ENCODE measurements at places on chromosomes 5 and 9.
A peak's percentile ranks its signal among the peaks of the same experiment; 100 is the strongest.

DNA sequence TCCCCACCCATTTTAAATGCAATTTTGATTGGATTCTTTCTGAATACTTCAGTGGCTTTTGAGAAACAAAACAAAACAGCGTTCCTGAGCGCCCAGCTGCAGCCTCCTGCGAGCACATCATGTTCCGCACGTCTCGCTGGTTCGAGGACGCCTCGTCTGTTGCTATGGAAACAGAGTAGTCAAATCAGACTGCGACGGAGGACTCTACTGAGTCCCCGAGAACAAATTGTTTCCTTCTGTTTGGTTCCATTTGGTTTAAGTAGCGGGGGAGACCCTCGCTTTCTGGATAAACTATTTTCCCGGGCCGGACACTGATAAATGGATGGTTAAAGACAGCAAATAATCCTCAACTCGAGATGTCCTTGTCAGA is 69.0 kb downstream of the SLC28A3 start:
- DNase-seq: peak; percentile 22

DNA sequence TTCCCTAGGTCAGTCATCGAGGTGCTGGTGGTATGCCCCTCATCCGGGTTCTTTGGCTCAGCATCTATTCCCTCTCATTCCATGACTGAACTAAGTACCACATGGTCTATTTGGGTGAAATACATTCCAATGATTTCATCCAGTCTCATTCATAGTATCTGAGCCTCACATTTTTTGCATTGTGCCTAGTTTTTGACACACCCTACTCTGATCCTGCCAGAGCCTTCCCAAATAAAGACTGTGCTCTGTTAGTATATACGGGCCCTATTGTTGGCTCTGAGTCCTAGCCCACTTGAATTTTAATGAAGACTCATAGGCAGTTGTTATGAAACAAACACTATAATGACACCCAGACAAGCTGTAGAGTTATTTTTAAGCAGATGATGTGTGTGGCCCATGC is 740.7 kb downstream of the CETN3 start:
- no peak for DNase-seq

- no peak for DNase-seq
These were observed 571 bp upstream of the MARCHF11 start for GRCh38 chr5:16179936-16180788.

DNA sequence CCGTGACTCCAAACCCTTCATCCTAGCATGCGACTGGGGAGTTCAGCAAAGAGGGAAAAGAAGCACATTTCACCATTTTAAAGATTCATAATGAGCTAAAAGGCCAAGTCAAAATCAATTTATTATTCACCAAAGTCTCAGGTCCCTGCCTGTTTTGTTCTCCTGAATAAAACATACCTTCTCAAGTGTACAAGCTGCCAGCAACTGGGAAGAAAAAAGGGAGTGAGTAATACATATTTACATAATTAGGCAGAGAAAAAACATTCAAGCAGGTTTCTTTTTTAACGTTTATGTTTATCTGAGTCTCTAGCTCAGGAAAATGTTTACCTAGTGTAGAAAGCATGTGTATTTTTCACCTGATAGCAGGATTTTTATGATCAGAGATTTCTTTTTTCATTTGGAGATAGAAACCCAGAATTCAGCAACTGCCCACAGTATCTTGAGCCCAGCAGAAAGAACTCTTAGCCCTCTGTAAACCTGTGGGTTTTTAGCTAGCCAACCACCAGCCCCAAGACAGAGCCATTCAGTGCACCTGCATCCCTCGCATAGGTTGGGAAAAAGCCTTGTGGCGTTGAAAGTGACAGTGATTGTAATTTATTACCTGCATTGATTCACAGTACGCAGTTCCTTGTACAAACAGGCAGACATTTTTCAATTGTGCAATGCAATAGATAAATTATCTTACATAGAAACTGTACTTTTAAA is 117.9 kb upstream of the GRIA1 start:
- no peak for DNase-seq

DNA sequence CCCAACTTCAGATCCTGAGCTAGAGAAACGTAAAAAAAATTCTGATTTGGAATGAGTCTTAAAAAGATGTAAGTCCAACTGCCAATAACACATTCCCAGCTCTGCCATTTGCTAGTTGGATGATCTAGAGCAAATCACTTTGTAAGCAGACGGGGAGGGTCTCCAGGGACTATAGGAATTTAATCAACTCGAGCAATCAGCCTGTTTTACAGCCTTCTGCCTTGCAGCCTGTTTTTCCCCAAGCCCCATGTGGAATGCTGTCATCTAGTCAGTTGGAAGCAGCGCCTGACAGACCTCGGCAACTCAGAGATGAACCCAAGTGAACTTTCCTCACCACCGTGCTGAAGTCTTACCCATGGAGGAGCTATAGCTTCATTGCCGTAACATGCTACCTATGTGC is 34.8 kb upstream of the HRH2 start:
- no peak for DNase-seq

- no peak for DNase-seq
These were observed 30.4 kb downstream of the TNFSF8 start for GRCh38 chr9:114899995-114900394.

DNA sequence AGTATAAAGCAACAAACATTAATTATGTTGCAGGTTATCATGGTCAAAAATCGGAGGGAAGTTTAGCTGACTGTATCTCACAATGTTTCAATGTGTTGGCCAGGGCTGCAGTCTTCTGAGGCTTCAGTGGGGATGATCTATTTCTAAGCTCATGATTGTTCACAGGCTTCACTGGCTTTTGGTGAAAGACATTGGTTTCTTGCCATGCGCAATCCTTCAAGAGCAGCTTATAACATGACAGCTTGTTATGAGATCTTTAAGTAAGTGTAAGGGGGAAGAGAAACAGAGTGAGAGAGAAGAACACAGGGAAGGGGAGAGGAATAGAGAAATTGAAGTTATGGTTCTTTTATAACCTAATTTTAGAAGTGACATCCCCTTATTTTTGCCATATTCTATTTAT is 385.9 kb upstream of the CHD1 start:
- no peak for DNase-seq

DNA sequence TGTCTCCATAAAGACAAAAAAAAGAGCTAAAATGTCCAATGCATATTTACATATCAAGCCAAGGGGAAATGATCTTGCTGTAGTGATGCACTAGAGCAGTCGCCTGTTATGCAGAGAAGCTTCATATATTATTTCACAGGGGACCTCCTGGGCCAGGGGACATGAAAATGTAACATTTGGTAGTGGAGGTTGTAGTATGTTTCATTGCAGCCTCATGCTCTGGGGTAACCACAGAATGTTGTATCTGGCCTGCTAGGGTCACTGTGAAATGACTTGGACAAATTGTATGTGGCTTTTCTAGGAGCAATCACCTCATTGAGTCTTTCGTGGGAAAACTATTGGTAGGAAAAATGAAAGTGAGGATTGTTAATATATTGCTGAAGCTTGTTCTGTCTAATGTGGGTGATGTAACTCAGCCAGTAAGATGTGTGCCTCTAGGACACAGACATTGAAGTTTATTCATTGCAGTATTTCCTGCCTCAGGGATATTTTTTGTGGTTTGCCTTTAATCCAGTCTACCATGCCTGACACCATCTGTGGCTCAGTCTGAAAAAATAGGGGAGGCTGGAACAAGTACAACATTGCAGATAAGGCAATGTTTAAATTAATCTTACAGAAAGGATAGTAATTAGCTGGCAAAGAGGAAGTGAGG is 430.8 kb upstream of the TNC start:
- DNase-seq: no peak

GRCh38 chr9:127650518-127650917 is 38.4 kb downstream of the STXBP1 start:
- DNase-seq: no peak

DNA sequence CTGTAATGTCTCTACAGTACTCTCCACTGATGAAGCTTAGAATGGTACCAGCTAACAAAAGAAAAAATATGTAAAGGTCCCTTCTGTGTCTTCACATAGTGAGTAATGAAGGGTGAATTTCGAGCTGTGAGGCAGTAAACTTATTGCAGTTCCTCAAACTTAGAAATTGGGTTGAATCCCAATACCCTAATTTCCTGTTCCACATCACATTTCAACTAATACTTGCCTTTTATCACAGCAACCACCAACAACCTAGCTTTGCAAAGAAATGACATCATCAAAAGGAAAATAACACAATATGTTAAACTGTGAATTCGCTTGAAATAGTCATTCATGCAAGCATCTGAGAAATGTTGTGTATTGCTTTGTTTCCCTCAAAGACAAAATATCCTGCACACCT is 9.4 kb upstream of the TNFAIP8 start:
- no peak for DNase-seq

DNA sequence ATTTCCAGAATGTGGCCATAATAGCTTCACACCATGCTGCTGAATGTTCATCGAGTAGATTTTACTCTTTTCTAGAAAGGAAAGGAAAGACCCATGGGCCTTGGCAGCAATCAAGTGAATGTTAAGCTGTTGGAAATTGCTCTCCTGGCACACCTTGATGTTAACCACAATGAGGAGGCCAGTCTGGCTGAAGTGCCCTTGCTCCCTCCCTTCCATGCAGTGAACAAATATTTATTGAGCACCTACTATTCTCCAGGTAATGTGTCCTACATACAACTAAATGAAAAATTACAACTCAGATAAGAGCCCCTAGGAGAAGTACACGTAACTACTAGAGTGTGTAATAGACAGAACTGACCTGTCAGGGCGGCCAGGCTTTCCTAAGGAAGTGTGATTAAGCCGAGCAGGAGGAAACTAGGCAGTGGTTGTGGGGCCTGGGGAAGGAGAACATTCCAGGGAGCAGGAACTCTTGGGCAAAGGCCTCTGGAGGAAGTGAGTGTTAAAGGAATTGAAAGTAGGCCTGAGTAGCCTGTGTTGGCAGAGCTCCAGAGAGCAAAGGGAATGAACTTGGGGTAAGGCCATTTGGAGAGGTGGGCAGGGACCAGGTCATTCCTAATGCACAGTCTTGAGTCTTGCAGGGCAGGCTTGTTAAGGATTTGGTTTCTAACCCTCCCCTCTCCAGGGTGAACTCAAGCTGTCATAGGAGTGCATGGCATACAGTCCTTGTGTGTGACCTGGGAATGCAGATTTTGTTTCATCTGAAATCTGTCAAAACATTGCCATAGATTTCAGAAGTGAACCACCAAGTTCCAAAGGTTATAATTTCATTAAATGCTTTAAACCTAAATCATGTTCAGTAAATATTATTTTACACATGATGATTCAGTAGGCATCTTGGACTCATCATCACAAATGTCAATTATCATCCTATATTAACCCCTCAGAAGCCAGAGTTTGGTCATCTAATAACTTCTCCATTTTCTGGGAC is 9.0 kb upstream of the ZSWIM6 start:
- DNase-seq: no peak

GRCh38 chr5:128252756-128253155 is 169.2 kb downstream of the SLC12A2 start:
- no peak for DNase-seq

DNA sequence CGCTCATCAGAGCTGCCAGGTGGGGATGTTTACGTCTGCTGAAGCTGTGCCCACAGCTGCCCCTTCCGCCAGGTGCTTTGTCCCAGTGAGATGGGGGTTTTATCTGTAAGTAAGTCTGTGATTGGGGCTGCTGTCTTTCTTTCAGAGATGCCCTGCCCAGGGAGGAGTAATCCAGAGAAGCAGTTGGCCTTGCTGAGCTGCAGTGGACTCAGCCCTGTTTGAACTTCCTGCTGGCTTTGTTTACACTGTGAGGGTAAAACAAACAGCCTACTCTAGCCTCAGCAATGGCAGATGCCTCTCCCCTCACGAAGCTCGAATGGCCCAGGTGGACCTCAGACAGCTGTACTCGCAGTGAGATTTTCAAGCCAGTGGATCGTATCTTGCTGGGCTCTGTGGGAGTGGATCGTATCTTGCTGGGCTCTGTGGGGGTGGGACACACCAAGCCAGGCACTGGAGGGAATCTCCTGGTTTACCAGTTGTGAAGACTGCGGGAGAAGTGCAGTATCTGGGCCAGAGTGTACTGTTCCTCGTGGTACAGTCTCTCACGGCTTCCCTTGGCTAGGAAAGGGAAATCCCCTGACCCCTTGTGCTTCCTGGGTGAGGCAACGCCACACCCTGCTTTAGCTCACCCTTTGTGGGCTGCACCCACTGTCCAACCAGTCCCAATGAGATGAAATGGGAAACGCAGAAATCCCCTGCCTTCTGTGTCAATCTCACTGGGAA is 530.1 kb upstream of the DMAC1 start:
- DNase-seq: no peak

GRCh38 chr5:103452666-103453065 is 109.9 kb downstream of the NUDT12 start:
- DNase-seq: no peak

DNA sequence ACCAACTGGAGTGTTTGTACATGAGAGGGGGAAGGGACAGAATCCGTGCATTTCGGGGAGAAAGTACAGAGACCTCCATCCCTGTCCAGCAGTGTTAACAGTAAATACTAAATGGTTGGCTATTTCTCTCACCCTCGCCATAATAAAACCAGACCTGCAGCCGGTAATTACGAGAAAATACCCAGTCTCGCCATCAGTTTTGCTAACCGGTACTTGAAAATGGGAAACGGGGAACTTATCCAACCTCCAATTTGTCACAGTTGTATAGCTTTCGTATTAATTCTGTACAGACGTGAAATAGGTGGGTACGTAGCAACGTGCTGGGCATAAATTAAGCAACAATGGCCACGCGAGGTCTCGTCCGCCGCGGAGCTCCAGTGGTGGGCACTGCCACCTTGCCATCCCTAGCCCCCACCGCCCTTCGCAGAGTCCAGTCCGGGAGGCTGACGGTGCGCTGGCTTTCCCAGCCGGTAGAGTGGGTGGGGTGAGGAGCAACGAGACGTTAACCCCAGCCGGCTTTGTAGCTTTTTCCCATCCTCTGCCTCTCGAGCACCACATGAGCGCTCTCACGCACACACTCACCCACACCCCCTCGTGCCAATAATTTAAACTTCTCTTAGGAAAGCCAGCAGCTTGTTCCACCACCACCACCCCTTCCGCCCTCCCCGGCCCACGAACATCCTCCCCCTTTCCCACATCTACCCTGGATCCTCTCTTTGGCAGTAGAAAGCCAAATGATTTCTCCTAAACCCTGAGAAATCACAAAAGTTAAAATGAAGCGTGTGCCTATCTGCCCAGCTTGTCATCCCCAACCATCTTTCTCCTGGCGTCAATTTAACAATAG is 1.8 kb downstream of the ELAVL2 start:
- no peak for DNase-seq

DNA sequence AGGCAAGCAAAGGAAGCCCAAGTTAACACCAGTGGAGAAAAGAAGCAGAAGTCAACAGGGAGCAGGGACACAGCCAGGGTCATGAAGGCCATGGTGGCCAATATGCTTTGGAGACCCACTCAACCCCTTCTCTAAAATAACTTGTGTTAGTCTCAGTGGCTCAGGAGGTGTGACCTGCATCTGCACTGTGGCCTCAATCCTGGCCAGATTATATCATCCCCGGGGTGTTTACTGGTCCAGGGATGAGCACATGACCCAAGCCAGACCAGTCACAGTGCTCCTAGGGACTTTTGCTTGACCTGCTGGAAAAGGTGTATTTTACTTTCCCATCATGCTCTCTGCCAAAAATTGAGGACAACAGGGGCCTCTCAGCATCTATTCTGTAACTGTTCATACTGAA is 105.2 kb downstream of the DPYSL3 start:
- no peak for DNase-seq

GRCh38 chr5:52705720-52706119 is 82.0 kb upstream of the ITGA1 start:
- peak; percentile 19 for DNase-seq

- no peak for DNase-seq
These were observed 206.0 kb upstream of the WWC1 start for GRCh38 chr5:168085261-168086031.

GRCh38 chr9:4298255-4299004 is 1.4 kb downstream of the GLIS3 start:
- DNase-seq: peak; percentile 10

- no peak for DNase-seq
These were observed 11.1 kb downstream of the ARSB start for GRCh38 chr5:78974011-78974410.
